HEK293T (cell line): ENCODE measurements at places on chromosomes 3 and 15.

DNA sequence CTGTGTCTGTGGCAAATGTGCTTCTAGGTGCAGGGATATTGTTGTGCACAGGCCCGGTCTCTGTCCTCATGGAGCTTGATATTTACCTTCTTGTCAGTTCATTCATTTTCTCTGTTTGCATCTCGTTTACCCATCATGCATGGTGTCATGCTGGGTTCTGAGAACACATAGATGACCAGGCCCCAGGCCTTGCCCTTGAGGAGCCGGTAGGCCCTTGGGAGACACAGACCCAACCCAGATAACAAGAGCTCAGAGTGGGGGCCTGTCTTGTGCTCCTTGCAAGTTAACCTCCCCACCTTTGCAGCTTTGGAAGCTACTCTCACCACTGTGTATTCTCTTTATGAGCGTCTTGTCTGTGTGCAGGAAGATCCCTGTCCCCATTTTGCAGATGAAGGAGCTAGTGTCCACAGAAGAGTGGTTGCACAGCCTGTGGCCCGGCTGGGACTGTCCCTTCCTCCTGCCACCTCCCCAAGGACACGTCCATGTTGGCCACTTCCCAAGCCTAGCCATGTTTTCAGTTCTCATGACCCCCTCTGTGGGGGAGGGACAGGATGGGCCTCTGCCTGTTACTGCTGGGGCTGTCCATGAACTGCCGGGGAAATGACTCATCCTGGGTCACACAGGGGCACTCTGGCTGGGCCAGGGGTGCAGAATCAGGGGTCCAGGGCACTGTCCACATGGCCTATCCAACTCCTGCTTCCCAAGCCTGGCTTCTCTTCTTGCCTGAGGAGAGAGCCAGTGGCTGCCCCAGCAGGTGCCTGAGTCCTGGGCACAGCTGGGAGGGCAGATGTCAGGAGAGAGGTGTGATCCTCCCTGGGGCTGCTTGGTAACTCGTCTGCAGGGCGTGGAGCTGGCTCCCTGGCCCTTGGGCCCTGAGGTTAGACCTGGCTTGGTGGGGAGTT lies 3.4 kb downstream of the SNX33 start:
- no peak for DNase-seq

- DNase-seq = no peak
Observed at GRCh38 chr15:34791701-34792100, 3.6 kb downstream of the ACTC1 start.

- no peak for DNase-seq
Observed at GRCh38 chr3:114336857-114337256, 43.0 kb downstream of the TIGIT start.

GRCh38 chr3:6108957-6109356 lies 752.0 kb upstream of the GRM7 start:
- no peak for DNase-seq

GRCh38 chr3:156413293-156413892 lies 141.5 kb downstream of the SSR3 start:
- no peak for DNase-seq

DNA sequence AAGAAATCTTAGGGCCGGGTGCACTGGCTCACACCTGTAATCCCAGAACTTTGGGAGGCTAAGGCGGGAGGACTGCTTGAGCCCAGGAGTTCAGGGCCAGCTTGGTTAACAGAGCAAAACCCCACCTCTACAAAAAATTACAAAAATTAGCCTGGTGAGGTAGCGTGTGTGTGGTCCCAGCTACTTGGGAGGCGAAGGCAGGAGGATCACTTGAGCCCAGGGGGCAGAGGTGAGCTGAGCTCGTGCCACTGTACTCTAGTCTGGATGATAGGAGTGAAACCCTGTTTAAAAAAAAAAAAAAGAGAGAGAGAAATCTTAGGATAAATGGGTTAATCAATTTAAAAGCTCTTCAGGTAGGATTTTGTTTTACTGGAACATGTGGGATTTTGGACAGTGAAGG lies 31.2 kb upstream of the DUT start:
- no peak for DNase-seq

DNA sequence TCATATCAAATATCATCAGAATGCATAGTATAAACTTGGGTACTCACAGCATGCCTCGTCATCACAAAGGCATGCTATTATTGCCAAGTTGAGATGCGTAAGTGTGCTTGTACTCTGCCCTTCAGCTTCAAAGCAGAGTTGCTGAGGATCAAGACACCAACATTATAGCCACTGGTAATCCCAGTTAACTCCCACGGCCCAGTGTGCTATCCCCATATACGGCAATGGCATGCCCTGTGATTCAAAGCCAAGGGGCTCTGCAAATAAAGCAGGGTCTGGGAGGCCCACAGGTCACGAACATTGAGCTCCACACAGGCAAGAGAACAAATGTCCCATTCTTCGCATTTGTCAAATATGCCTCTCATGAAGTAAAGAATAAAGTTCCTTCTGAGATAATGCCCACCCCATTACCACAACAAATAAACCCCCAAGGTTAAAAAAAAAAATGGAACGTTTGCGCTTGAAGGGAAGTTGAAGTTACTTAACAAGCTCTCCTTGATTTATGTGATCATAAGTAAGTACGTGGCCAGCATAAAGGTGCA lies 298.1 kb upstream of the NECTIN3 start:
- DNase-seq = no peak

DNA sequence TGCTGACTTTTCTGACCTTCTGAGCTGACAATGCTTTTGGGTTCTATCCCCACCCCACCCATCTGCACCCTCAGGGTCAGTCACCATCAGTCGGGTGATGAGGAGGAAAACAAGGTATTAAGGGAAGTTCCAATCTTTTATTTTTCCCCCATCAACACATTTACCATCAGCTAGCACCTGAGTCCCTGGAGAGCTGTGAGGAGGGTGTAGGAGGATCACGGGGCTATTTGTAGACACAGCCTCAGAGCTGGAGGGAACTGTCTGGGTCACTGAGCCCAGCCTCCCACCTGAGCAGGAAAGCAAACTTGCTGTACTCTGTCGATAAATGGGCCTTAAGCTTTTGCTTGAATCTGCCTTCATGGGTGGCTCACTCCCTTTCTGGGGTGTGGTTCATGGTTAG lies 24.8 kb upstream of the ZFAND6 start:
- no peak for DNase-seq

- no peak for DNase-seq
Observed at GRCh38 chr3:181868576-181869082, 156.9 kb downstream of the SOX2 start.

DNA sequence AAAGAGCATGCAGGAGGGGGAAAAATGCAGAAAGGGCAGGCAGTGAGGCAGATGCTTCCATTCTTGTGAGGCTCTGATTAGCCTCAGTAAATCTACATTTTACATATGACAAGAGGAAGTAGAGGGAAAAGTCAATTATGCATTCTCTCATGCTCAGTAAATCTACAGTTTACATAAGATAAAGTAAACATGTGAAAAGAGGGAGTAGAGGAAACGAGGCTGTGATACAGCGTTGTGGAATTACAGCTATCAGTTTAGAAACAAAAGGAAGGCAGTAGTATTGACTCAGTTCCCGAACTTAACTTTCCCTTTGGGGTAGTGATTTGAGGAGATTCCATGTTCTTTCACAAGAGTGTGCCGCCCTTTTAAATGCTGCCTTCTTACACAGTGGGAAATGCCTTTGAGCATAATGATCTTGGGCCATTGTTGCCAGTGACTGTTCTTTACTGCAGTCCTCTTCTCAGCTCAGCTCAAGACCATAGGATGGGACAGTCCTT lies 39.3 kb downstream of the OSTN start:
- DNase-seq = no peak

DNA sequence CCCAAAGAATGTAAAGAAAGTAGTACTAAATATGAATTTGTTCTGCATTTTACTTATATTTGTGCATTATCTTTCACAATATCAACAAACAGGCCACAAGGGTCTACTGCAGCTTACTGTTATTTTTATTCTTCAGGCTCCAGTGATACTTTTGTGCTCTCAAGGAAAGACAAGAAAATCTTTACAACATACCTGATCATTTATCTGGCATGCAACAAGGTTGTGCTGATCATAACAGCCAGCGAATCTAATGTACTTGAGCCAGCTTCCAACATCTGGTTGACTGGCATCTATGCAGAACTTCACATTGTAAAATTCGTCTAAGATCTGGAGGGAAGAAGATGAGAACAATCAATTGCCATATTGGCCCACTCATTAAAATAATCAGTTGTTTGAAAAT lies 520.0 kb downstream of the MECOM start:
- DNase-seq = no peak

- peak; percentile 6 for DNase-seq
Observed at GRCh38 chr3:19213603-19214220, 65.4 kb downstream of the KCNH8 start.

- DNase-seq = no peak
Observed at GRCh38 chr15:66486887-66487286, 10.7 kb downstream of the SNAPC5 start.

DNA sequence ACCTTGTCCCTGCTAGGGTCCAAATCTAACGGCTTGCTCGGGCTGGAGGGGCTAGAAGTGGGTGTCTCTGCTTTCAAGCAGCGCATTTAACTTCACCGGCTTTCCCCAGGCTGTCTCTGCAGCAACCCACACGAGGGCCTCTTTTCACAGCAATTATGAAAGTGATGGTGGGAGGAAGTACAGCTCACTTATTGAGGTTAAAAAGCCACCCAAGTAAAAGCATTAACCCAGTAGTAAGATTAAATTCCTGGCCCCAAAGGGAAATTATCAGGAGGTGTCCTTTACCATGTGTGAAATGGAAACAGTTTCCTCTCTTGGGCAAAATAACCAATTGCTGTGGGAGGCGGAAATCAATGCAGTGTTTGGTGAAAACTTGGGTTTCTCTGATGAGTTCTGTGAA lies 41.1 kb downstream of the NGRN start:
- DNase-seq = no peak

DNA sequence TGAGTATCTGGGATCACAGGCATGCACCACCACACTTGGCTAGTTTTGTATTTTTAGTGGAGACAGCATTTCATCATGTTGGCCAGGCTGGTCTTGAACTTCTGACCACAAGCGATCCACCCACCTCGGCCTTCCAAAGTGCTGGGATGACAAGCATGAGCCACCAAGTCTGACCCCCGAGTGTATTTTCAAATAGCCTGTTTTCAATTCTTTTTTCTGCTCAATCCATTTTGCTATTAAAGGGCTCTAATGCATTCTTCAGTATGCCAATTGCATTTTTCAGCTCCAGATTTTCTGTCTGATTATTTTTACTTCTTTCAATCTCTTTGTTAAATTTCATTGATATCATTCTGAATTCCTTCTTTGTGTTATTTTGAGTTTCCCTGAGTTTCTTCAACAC lies 5.8 kb downstream of the OR5H6 start:
- DNase-seq = no peak

DNA sequence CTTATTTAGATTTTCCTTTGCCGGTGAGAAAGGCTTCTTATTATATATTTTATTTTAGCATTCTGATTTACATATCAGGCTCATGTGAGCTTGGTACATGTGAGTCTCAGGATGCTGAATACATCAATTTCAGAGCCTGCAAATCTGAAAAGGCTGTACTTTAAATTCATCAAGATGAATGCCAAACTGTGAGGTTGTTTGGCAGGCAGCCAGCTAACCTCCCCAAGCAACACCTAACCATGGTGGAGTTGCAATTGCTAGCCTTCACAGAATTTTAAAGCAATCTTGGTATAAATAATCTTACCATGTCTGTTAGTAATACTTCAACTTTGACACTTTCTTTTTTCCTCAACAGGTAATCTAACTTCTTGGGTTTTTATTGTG lies 252.5 kb downstream of the CDIN1 start:
- DNase-seq = no peak

DNA sequence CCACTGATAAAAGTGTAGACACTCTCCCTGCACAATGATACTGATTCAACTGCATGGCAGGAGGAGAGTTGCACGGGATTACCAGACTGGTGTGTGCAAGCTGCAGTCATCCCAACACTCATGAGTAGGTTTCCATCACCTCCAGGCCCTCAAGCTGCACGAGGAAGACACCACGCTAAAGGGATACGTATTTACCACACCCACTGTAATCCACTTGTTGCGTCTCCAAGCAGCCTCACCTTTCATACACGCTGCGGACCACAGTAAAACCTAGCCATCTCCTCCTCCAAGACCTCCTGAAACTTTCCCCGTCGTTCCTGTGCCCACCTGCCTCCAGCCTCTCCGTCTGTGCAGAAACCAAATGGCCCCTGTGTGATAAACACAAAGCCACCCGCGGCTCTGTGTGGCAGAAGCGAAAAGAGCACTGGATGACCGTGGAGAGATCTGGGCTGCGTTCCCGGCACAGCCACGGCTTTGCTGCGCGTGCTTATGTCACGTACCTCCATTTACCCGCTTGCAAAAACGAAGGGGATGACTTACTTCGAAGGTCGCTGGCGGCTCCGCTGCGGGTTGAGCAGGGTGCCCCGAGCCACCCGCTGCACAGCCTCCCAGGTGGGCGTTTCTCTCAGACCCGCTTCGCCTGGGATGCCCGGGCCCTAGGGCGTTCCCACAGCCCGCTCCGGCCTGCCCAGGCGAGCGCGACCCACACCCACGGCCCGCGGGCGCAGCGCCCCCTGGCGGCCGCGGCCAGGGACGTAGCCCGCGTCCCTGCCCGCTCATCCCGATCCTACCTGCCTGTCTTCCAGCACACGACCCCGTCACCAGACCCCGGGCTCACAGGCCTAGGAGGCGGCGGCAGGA lies 643 bp downstream of the ABCC5 start:
- peak; percentile 75 for DNase-seq

- no peak for DNase-seq
Observed at GRCh38 chr3:37620071-37620635, 241.5 kb upstream of the CTDSPL start.

DNA sequence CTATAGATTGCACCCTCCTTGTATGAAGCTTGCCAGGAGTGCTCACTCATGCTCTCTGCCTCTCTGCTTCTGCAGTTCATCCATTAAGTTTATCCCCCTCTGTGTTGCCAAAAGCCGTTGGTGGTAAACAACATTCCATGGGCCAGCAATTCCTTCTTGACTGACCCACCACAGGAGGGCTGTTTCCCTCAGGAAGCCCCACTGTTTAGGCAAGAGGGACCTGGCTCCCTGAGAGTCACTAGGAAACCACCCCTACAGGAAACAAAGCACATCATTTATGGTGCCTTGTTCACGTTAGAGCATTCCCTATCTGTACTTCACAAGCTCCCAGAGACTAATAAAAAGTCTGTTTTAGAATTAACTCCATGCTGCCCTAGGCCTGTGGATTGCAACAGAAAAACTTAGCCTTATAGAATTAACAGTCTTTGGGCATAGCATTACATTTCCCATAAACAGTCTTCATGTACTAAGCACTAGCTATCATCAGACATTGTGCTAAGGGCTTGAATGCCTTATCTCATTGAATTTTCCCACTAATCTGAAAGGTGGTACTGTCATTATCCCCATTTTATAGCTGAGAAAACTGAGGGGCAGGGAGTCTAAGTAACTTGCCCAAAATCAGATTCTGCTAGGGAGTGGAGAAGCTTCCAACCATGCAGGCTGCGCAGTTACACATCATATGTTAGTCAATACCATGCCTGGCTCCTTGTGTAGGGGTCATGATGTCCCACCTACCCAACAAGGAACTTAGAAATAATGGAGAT lies 149.9 kb downstream of the SHQ1 start:
- peak; percentile 27 for DNase-seq

GRCh38 chr3:172586436-172586835 lies 63.2 kb upstream of the TNFSF10 start:
- no peak for DNase-seq
